Tongue (tissue), 3 donors: ENCODE measurements at places on chromosomes 13 and 19. TPM values are rescaled to one million over a fixed set of nuclear protein-coding genes. Genes with fewer than 3 reads are reported as not detected.

Gene ZNF846
- total RNA-seq: 18.3 TPM

Gene HCST
- not detected for total RNA-seq

Gene SLC1A5
- total RNA-seq: 16.4 TPM

- no peak for DNase-seq
Observed at GRCh38 chr19:39203372-39204341, at the start of gene SYCN. Gene SYCN (minus strand): TSS chr19:39204263. CDS start chr19:39204254, 9 bp downstream.

DNA sequence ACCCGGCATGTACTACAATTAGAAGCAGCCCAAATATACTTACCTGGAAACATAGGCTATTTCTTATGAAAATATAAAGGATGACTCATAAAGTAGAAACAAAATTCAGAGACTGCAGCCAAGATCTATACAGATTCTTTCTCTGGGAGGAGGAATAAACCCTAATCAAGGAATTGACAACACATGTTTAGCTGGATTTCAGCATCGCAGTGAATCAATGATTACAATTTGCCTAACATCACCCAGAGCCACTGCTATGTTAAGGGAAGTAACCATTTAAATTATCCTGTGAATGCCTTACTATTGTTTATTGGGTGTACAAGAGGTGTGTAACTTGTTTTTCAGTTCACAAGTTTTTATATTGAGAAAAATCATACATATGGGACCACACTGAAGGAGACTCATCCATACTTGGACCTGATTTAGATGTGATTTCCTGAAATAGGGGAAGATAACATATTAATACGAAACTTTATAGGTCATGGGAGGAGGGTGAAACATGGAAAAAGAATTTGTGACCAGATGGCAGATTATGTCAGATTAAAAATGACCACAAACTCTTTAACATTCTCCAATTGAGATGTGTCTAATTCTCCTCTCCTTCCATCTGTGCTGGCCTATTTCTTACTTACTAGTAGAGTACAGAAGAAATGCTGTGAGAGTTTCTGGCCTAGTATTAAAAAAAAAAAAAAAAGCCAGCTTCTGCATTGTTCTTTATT is 1168.4 kb downstream of the SLITRK1 start:
- no peak for DNase-seq

DNA sequence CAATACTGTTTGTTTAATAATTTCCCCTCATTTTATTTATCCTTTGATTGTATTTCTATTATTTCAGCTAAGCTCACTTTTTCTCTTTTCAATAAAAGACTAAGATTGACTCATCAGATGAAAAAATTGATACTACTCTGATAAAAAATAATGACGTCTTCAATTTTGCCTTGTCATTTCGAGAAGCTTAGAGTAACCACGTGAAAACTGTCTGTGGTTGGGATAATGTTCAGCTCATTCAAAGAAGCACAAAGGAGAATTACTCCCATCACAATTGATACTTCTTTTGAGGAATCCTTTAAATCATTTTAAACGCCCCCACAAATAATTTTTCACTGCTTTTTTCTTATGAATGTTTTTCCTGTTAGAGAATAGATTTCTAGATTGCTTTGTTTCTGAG is 318.7 kb upstream of the SLITRK1 start:
- no peak for DNase-seq

DNA sequence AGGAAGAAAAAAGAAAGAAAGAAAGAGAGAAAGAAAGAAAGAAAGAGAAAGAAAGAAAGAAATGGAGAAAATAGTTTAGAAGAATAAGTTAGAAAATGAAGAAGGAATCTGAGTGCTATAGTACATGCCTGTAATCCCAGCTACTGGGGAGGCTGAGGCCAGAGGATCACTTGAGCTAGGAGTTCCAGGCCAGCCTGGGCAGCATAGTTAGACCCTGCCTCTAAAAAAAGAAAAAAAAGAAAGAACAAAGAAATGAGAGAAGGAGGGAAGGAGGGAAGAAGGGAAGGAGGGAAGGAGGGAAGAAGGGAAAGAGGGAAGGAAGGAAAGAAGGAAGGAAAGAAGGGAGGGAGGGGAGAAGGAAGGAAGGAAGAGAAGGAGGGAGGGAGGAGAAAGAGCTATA is 1339.8 kb downstream of the OLFM4 start:
- DNase-seq: no peak

DNA sequence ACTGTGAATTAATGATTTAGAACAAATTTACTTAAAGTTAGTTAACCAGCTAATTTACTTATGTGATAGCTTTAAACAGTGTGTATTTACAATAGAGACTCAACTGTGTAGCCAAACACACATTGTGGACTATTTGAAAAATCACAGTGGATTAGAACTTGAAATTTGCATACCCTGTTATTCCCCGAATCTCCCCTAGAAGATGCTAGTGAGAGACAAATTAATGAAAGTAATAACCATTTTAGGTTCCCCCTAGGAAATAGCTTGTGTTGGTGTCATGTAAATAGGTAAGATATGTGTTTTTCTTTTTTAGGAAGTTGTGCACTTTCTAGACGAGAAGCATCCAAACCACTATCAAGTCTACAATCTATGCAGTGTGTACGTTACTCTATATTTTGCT is 98.5 kb downstream of the C1QTNF9 start:
- no peak for DNase-seq

DNA sequence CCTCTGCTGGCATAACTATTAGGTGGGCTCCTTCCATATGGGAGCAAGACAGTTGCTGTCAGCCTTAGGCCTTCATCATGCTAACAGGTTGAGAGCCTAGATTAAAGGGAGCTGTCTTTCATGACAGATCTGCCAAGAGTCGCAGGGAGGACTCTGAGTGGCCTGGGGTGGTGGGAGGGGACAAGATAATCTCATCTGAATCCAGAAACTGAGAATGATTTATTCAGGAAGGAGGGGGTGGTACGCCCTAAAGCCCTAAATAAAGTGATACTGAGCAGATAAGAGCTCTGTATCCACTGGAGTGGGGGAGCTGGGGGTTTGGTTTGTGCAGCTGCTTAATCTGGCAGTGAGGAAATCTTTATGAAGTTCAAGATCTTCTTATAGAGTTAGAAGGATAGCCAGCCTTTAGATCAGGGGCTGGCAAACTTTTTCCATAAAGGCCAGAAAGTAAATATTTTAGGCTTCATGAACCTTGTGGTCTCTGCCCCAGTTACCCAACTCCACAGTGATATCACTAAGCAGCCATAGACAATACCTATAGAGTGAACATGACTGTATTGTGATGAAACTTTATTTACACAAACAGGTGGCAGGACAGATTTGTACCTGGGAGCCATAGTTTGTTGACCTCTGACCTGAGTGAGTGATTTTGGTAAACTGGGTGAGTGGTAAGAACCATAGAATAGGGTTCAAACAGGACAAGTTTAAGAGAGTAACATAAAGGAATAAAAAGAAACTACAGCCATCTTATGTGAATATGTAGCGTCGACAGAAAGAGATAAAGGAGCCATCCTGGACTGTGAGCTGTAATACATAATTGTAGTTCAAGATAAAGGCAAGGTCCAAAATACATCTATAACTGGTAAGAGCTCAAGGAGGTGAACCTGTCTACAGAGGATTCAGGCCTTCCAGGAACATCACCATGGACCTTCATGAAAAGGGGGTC is 9.8 kb upstream of the STK24 start:
- no peak for DNase-seq
